Stimulated activated CD8-positive, alpha-beta memory T cell treated with anti-CD3 and anti-CD28 coated beads, Interleukin-15, amount 100 ng/mL, for 48 hours (primary cell): ENCODE measurements at places on chromosomes 4 and X.
A peak's percentile ranks its signal among the peaks of the same experiment; 100 is the strongest.

GRCh38 chrX:17292111-17292527, 82.9 kb upstream of the NHS start:
- no peak for DNase-seq

- DNase-seq = no peak
Measured at GRCh38 chr4:124203613-124204238, 508.8 kb downstream of the ANKRD50 start.

DNA sequence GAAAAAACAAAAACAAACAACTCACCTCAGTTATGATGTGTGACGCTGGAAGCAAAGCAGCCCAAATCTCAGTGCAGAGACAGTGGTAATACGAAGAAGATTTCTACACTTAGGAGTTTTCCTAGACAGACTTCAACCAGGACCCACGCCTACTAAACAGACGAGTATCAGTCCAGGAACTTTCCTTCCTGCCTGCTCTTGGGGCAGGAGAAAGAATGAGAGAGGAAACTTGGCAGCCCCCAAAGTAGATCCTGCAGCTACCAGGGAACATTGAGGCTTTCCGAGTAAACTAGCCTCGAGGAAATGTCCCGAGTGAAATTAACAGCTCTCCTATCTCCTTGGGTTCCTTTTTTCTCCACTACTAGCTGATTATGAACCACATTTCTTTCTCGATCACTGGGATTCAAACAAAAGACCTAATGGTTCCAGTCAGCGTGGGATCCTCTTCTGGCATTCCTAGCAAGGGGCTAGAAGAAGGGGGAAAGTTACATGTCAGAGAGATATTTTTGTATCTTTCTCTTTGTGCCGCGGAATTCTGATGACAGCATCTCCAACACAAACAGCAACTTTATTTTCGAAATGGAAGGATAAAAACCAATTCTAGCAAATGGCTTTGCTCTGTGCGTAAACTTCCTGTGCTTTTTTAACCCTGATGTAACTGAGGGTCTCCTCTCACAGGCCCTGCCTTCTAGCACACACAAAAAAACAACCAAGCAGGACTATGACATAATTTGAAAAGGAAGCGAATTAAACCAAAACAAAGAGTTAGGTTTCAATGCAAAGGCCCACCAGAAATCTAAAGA, 53.2 kb downstream of the PPM1K start:
- no peak for DNase-seq

- no peak for DNase-seq
Measured at GRCh38 chrX:107701493-107702121, 73.3 kb downstream of the PRPS1 start.

GRCh38 chr4:118113220-118113619, 78.9 kb downstream of the NDST3 start:
- DNase-seq = no peak

GRCh38 chrX:71057848-71058530, 10.1 kb downstream of the SNX12 start:
- DNase-seq = no peak

DNA sequence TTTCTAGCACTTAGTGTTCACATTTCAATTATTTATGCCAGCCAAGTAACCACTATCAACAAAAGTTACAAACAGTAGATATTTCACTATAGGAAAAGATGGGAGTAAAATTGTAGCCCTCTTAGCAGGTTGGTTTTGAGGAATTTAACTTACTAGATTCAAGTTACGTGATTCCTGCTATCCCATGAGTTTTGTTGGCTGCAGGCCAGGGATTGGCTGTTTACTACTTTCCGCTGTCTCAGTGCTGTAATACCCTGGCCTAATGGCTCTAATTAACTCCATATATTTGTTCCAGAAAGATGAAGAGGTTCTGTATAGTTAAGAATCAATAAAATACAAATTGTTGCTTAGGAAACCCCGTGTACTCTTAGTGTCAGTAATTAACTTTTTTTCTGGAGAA, 55.5 kb upstream of the MAGED1 start:
- no peak for DNase-seq

DNA sequence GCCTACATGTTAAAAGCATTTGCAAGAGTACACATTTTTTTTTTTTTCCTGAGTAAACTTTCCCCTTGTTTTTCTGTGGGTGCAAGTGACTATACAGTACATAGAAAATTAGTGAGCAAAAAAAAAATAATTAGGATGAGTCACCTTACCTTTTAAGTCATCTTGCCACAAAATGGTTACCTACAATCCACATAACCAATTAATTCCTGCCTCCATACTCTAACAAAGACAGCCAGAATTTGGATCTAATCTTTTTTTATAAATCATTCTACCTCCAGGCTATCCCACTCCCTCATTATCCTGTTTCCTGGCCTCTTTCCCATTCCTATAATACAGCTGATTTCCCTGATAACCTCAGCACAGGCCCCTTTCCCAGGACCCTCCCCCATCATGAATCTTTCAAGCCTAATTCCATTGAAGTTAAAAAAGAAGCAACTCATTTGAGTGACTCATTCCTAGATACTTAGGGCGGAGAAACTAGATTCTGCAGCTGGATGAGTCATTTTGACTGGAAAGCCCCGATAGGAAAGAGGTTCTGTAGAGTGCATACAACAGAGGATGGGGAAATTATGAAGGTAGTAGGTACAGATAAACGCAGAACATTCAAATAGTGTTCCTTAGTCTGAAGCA, 128.2 kb downstream of the C4orf51 start:
- DNase-seq = no peak

DNA sequence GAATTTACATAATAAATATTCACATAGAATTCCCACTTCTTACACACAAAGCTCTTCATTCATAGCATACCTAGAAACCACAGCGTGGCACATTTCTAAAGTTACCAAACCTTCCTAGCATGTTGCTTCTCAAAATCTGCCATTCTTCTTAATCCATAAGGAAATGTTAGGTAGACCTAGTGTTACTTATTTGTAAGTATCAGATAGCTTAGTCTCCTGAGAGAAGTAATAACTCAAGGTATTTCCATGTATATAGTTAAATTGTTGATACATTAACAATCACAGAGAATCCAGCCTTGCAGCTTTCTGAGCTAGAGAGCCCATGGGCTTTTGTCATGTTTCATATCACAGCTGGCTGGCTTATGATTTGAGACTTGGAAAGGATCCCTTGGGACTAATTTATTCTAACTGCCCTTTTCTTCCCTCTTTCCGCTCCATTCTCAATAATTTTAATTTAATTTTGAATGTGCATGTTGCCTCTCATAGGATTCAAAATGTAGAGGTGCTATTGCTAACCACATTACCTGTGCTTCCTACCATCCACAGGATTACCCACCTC, 17.6 kb downstream of the SH3RF1 start:
- no peak for DNase-seq

DNA sequence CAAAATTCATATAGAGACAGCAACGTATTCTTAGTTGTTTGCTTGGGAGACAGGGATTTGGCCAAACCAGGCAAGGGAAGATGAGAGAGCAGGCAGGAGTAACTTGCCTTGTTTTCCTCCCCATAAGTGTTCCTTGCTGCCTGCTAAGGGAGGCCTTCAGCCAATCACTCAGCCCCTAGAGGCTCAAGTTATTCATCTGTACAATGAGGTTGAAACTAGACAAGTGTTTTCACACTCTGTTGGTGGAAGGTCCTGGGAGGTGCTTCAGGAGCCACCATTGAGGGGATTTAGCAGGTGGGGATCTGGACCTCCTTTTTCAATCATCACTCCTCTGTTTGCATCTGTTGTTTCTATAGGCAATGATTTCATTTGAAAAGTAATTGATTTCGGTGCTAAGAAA, 23.6 kb upstream of the HMGB3 start:
- DNase-seq = no peak

GRCh38 chr4:188143731-188144130, 4.5 kb downstream of the TRIML1 start:
- no peak for DNase-seq

DNA sequence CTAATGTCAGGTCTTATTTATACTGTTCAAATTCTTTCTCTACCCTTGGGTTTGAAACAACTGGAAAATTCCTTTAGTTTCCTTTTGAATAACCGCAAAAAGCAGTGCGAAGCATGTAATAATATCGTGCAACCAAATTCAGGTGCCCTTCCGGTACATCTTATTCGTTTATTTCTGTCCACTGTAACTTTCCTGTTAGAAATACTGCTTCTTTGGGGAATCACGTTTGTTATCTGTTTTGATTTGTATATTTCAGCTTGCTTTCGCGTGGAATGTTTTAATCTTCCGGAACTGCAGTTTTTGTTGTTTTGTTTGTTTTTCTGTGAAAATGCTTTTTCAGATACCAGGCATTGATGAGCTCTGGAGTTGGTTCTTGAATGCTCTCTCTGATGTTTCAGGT, 85.7 kb upstream of the HPRT1 start:
- no peak for DNase-seq

DNA sequence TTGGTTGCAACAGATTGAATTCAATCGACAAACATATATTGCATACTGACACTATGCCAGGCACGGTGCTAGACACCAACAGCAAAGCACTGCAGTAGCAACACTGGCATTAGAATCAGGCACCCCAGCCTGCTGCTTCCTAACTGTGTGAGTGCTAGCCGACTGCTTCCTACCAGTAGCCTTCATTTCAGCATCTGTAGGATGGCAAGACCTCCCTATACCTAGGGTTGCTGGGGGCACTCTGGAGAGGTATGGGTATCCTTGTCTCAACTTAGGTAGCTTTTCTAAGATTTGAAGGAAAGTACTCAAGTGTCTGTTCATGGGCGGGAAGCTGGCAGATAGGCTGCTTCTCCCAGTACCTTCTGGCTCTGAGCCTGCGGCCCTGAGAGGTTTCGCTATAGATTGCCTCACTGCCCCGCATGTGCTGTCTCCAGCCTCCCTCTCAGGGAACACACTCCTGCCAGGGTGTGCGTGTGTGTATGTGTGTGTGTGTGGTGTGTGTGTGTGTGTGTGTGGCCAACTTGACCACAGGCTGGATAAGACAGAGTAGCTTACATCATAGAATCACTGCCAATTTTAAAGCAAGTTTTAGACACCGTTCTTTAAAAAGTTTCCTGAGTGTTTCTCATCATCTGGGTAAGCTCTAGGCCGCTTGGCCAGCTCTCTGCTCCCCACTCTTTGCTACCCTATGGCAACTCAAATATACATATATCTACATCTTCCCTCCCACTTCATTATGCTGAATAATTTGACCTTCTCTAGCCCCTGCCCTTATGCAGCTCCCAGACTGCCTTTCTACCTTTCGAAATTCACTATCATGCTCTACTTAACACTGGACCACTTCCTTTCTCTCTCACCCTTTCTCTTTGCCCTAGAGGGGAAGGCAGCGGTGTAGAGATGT, 97.0 kb upstream of the PJA1 start:
- no peak for DNase-seq

DNA sequence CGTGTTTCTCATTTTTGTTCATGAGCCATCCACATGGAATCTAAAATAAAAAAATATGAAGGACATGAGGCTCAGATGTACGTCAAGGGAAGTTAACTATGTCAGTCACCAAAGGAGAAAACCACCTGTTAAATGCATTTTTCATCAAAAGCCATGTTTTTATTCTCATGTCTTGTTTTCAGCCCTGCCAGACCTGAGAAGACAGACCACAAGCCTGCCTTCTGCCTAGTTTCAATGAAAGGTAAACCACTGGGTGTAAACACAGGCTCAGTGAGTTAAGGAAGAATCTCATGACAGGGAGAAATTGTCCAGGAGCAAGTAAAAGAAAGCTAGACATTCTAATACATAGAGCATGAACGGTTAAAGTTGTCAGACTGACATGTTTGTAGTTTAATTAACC, 52.3 kb upstream of the TNIP3 start:
- no peak for DNase-seq

GRCh38 chr4:114286262-114286810, 306.9 kb upstream of the ARSJ start:
- DNase-seq = no peak

- DNase-seq = no peak
Measured at GRCh38 chr4:145951931-145952330, 13.3 kb upstream of the ZNF827 start.

DNA sequence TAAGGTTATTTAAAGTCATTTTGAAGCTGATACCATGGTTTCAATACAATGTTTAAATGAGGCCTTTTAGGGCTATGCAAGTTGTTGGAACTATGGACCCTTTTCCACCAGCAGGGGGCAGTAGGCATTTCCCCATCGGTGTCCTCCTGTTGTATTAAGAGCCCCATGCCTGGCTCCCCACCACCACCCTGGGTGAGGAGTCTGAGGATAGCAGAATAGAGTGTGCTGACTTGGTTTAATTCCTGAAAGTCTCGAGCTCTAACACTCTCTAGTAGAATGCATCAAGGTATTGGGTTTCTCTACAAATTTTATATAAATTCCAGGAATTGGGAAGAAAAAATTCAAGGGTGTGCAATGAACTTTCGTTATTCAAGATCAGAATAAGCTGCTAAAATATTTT, 234.8 kb upstream of the JADE1 start:
- peak; percentile 45 for DNase-seq

DNA sequence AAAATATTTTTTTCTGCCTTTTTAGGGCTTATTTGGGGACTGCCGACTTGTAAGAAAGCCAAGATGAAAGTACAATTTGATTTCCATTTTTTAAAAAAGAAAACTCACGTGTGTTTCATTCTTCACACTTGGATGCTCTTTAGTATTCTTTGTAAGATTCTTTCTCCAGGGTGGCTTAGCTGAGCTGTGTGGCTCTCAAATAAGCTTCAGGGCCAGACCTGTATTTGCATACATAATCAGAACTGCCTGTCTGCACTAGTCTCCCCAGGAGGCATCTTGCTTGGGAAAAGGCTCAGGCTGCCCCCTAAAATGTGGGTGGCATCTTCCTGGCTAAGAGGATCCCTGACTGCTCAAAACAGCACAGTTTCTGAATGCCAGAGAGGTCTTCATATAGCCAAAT, 498.4 kb downstream of the MID1IP1 start:
- DNase-seq = no peak

GRCh38 chr4:6875431-6875831, 34.2 kb upstream of the TBC1D14 start:
- no peak for DNase-seq

DNA sequence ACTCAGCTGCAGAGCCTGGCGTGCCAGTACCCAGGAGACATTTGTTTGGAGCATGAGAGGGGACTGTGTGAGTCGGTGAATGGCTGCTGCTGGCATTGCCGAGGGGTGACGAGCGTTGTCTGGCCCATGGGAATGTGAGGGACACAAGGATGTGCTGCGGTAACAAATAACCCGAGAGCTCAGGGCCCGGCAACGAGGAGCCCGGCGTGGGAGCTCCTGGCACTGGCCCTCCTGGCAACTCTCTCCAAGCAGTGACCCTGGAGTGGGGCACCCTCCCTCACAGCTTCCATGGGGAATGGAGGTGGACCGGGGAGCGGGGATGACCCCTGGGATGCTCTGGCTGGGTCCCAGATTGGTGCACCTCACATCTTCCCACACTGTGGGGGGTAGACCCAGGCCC, 44.0 kb upstream of the SORCS2 start:
- no peak for DNase-seq

GRCh38 chr4:182521011-182521410, 277.8 kb downstream of the TENM3 start:
- DNase-seq = no peak
